ENCODE measurements at places on chromosomes 2 and 18.
A peak's percentile ranks its signal among the peaks of the same experiment; 100 is the strongest.

DNA sequence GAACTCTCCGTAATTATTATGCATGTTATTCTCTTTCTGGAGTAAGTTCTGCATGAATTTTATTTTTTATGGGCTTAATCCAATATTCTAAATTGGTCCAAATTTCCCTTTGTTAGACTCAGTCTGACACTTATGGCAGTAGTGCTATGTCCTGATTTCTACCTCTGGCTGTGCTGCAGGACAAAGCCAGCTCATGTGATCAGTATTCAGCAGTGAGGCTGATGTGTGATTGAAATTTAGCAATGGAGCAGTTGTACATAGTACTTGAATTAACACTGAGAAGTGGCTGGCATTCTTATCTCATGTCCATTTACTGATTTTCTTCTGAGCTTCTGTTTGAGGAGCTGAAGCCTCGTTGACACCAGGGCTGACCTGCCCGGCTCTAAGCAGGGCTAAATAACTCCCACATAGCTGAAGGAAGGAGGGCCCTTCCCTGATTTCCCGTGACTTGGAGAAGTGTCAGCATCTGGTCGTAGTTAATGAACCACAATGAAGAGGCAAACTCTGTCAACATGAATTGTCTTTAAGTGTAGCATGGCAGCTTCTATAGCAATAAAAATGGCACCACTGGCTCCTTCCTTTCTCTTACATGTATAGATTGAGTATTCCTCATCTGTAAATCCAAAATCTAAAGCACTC, 159.0 kb upstream of the RASGRP3 start:
- DNase-seq, result no peak

DNA sequence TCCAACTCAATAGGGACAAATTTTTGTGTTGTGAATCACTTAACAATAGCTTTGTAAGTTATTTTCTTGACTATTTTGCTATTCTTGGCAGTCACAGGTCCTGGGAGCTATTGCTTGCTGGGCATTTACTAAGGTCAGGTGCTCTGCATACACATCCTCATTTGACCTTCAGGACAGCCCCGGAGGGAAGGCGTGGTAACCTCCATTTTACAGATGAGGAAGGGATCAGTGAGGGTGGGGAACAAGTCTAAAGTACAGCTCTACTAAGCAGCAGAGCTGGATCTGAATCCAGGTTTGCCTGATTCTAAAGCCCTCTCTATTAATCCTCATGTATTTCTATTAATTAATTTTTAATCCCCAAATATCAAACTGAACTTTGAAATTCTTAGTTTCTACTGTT, 58.8 kb downstream of the PTPN2 start:
- DNase-seq, result no peak

DNA sequence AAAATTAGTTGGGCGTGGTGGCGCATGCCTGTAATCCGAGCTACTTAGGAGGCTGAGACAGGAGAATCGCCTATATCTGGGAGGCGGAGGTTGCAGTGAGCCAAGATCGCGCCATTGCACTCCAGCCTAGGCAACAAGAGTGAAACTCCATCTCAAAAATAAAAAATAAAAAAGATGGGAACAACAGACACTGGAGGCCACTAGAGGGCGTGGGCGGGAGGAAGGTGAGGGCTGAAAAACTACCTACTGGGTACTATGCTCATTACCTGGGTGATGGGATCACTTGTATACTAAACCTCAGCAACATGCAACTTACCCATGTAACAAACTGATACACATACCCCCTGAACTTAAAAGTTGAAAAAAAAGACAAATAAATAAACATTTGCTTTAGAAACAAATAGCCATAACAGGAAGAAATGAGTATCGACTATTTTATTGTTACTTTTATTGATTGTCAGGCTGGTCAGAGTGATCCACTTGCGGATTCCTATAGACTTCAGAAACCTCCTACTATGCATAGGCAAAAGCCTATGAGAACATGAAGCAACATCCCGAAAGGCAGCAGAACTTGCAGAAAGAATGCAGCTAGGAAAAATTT, 61.0 kb downstream of the TMEM163 start:
- peak; percentile 19 for DNase-seq

GRCh38 chr2:99659874-99660273, 170.1 kb upstream of the REV1 start:
- DNase-seq, result no peak

DNA sequence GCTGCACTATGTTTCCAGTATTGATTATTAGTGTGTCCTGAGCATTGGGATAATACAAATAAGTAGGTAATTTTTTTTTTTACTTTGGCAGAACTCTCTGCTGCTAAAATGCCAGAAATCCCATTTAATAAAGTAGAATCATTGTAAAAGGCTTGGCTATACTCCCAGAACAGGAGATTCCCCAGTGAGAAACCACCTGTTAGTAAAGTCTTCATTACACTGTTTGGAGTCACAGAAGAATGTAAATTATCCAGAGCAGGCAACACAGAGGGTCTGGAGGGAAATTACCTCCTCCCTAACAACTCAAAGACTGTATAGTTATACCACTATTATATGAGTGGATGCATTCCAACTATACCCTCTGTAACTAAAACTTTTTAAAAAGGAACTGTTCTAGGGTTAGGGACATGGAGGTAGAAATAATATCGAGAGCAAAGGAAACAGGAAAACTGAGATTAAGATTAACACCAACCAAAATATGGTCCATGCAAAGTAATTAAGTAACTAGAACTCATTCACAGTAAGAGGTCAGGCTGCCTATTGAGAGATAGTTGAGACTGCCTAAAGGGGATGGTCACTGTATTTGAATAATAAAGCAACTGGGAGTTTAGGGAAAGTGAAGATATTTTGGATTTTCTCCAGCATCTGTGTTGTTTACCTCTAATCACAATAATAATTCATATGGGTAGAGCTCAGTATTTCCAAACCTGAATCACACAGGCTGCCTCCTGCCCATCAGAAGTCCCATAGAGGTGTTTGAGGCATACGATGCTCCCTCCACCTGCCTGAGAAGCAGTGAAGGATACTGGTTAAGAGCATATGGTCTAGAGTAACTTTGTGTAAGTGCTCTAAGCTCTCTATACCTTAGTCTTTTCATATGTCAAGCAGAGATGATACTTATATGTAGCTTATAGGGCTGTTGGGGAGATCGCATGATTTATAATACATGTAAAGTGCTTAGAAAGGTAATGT, 34.4 kb downstream of the MAP2 start:
- no peak for DNase-seq

DNA sequence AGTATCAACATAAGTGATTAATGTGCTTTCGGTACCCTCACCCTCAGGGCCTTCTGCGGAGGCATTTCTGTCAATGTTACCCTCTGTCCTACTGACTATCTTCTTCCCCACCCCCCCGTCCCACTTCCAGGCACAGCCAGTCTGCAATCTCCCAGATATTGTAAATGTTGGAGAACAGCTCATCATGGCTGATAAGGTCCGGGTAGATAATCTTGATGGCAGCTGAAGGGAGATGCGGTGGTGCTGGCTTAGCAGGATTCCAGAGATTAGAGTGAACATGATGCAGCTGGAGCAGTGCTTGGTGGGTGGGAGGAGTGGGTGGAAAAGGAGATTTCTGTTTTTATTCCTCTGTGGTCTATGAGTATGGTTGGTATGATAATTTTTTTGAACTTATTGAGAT, 15.5 kb downstream of the GTF2A1L start:
- no peak for DNase-seq

GRCh38 chr2:147634826-147635225, 210.0 kb upstream of the ACVR2A start:
- no peak for DNase-seq

GRCh38 chr2:37868866-37869265, 56.2 kb upstream of the RMDN2 start:
- DNase-seq, result no peak

DNA sequence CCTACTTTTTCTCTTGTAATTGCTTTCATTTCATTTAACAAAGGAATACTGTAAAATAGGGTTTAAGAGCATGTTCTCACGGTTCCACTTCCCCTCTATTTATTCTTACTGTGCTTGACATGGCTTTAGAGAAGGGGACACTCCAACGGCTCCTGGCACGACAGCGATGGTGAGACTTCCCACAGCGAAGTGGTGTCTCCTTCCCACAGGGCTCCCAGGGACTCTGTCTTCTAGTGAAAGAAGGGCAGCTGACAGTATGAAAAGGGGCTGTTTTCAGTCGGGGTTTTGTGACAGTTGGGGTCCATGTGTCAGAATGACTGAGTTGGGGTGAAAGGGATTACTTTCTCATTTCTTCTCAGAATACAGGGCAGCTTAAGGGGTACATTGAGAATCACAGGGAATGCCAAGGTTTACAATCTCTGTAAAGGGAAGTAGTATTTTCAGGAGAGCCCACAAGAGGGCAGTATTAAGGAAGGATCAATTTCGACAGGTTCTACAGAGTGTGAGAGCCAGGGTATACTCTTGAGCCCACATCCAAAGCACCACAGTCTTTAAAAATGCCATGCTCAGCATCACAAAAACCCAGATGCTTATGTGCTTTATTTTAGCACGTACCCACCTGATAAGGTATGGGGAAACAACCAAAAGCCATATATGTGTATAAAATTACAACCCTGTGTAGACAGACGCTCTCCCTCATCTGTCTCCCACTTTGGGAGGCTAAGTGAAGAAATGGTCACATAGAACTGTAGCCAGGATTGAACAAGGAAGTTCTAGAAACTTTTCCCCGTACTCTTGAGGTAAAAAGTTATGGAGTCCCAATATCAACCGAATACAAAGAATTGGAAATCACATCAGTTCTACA, 31.3 kb upstream of the RAPGEF4 start:
- DNase-seq, result peak; percentile 14

GRCh38 chr2:60459851-60460250, 93.6 kb downstream of the BCL11A start:
- no peak for DNase-seq

DNA sequence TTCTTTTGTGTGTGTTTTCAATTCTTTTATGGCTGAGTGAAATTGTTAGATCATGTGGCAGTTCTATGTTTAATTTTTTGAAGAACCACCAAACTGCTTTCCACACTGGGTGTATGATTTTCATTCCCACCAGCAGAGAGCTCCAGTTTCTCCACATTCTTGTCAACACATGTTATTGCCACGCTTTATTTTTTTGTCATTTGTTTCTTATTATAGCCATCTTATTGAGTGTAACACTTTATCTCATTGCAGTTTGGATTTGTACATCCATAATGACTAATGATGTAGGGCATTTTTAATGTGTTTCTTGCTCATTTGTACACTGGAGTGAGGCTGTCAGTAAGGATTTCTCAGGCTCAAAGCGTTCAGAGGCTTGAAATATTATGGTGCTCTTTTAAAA, 184.2 kb downstream of the PIEZO2 start:
- DNase-seq, result no peak

- peak; percentile 30 for DNase-seq
Observed at GRCh38 chr2:13193900-13194299, 477.2 kb downstream of the TRIB2 start.

GRCh38 chr2:176479961-176480360, 210.7 kb downstream of the MTX2 start:
- no peak for DNase-seq

DNA sequence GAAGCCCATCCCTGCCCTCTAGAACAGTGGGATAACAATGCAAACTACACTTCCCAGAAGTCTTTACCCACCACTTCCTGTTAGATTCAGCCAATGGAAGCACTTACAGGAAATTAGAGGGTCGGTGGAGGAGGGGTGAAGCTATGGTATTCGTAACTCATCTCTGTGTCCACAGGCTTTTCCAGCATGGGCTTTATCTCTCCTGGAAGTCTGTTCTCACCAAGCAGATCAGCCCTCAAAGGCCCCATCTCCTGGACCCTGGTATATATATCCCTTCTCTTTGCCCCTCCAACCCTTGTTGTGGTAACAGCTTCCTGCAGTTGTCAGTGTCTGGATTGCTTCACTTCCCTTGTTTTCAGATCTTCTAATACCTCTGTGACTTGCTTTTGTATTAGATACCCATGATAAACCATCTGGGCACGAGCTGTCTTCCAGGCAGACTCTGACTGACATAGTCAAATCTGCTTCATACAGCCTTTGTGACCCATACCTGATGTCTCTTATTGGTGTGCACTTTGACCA, 475.0 kb upstream of the POU3F3 start:
- no peak for DNase-seq

DNA sequence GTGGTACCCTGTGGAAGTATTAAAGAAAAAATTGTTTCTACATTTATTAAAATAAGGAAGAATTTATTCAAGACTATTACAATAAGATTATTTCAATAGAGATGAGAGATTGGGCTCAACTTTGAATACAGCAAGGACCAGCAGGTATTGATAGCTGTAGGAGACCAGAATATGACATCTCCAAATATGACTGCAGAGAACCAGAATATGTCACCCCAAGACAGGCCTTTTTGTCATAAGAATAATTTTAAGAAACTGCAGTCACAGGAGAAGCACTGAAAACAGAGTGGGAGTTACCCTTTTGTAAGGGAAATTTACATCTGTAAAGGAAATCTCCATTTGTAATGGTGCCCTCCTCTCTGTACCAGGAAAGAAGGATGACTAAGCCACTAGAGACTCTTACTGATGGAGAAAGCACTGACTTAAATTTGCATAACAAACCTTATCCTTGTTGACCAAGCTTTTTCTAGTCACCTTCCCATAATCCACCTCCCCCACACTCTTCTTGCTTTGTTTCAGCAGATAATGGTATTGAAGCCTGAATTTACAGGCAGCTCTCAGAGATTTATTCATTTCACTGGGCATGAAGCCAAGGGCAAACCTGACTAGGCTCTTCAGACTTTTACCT, 145.1 kb upstream of the RMP24 start:
- peak; percentile 5 for DNase-seq

GRCh38 chr2:205835251-205835791, 153.0 kb downstream of the NRP2 start:
- no peak for DNase-seq

DNA sequence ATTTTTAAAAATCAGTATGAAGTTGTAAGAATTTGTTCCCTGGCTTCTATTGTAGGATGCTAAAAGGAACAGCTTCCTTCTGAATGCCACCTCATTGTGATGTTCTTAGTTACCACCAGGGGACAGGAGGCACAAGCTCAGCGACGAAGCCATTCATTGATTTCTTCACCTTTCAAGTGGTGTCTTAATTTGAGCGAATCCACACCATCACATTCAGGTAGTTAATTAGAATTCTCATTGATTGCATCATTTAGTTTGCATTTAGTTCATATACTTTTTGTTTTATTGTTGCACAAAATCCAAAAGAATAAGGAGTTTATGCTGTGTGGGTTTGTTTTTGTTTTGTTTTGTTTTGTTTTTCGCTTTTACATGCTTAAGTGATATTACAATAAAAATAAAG, 23.1 kb downstream of the CYP27C1 start:
- peak; percentile 10 for DNase-seq

DNA sequence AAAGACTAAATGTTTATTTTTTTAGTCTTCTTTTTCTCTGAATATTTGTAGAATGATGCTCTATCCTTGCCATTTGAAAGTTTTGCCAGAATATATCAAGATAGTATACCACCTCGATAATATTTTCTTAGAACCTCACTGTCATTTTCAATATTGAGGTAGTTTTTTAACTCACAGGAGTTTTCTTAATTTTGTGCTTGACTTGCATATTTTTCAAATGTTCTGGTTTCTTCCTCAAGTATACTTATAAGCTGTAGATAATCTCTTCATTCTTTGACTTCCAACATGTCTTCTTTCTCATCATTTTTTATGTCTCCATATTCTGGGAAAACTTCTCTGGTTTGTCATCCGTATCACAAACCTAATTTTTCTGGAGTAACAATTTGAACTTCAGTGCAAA, 559.6 kb downstream of the ARHGAP15 start:
- DNase-seq, result no peak

Measured in activated CD4-positive, alpha-beta T cell treated with anti-CD3 and anti-CD28 coated beads, Interleukin-2, amount 50 U/mL, for 16 hours (primary cell).